ENCODE measurements at places on chromosomes 11 and 22.

DNA sequence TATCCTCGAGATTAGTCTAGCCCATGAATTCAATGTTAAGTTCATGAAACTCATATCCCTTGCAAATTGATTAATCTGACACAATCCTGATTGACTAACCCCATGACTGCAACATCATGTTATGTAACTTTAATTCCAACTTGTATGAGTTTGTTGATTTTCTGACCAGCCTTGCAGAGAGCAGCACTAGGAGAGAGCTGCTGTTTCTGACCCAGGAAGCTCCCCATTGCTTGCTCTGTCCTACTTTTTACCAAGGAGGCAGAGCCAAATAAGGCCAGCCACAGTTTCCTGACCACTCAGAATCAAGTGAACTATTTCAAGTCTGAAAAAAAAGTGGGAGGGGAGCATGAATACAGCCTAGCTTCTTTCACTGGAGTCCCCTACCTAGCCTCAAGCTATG is 13.2 kb downstream of the MPZL3 start:
- H3K4me3 ChIP-seq = no peak overlapping the region
- no peaks in the 10 kb centered on the region for H3K27me3 ChIP-seq
- H3K36me3 ChIP-seq = peaks cover 41% of the 10 kb centered on the region
- DNase-seq = no peak

GRCh38 chr11:122979103-122979814 is 2.4 kb downstream of the BSX start:
- H3K4me1 ChIP-seq = peaks cover 29% of the 10 kb centered on the region
- H3K27ac ChIP-seq = no peak overlapping the region
- DNase-seq = no peak
- H3K4me3 ChIP-seq = no peak overlapping the region

- no peaks in the 10 kb centered on the region for H3K36me3 ChIP-seq
- no peaks in the 10 kb centered on the region for H3K4me1 ChIP-seq
- H3K4me3 ChIP-seq = no peak overlapping the region
- H3K27ac ChIP-seq = no peak overlapping the region
These were observed 317.6 kb upstream of the FAT3 start for GRCh38 chr11:91906871-91907624.

DNA sequence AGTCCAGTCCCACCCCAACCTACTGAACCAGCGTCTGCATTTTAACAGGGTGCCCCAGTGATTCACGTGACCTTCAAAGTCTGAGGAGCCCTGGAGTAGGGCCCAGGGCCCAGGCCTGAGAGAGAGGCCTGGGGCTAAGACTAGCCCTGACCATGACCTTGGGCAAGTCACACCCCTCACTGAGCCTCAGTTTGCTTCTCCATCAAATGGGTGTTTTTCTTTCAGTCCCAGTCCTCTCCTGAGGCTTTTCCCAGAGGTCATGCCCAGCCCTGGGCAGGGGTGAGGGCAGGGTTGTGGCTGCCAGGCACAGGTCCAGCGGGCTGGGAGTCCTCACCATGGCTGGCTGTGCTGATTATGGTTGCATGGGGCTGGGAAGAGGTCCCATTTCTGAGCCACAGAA is 33.0 kb upstream of the GCAT start:
- H3K4me3 ChIP-seq = no peak overlapping the region
- H3K4me1 ChIP-seq = no peaks in the 10 kb centered on the region

- H3K27me3 ChIP-seq = peaks cover 52% of the 10 kb centered on the region
- DNase-seq = no peak
- no peak overlapping the region for H3K4me3 ChIP-seq
- no peaks in the 10 kb centered on the region for H3K36me3 ChIP-seq
These were observed 37.6 kb upstream of the RCN1 start for GRCh38 chr11:32053151-32053888.

- no peak overlapping the region for H3K27ac ChIP-seq
- H3K36me3 ChIP-seq = no peaks in the 10 kb centered on the region
- DNase-seq = no peak
These were observed 786.2 kb downstream of the ETS1 start for GRCh38 chr11:127800989-127801688.

All from activated naive CD4-positive, alpha-beta T cell treated with anti-CD3 and anti-CD28 coated beads, Interleukin-2, amount 10 ng/mL, durations not matched to agents 7 days and 5 days (primary cell).